ENCODE measurements at places on chromosomes 3 and 15.

GRCh38 chr15:91047545-91048199 lies 25.3 kb upstream of the VPS33B start:
- no peak for DNase-seq

DNA sequence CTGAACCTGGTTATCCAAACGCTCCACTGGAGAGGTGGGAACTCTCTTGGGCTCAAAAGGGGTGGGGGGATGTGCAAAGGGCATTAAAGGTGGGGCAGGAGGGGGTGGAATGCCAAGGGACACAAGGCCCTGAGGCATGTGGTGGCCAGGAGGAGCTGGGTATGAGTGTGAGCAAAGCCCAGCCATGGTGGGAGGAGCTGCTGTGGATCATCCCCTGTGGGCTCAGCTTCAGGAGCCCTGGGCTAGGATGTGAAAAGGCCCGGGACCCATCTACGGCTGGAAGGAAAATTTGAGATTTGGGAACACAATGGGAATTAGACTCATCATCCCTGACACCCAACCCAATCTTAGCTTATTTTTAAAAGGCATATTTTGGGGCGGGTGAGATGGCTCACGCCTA lies 33.3 kb downstream of the MGLL start:
- no peak for DNase-seq

DNA sequence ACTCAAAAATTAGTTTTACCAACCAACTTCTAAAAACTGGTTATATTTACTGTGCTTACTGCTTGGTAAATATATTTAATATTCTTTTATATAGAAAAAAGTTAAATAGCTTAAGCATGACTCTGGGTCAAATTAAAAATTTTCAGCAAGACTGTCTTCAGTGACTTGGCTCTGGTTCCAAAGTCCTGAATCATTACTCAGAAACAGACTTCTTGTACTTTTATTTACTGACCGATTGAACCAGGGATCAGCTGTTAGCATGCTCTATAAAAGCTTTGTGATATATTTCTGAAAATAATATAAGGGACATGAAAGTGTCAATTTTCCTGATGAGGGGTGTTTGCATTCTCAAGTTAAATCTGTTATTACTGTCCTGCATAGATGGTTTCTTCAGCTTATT lies 164.3 kb downstream of the MCTP2 start:
- DNase-seq = peak; percentile 2

DNA sequence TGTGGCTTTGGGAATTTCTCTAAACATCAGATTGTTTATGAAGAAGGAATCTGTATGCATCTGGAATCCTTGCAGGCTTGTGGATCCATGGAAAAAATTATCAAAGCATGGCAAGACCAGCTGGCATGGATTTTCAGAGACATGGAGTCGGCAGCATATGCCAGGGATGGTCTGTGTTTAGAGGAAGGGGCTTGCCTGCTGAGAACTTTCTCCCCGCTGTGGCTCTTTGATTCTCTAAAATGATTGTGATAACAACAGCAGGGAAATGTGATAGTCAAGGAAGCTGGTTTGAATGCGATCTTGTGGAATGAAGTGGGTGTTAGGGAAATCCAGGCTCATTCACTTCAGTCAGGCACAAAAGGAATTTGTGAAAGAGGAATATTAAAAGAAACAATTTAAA lies 245.7 kb upstream of the THRB start:
- no peak for DNase-seq

DNA sequence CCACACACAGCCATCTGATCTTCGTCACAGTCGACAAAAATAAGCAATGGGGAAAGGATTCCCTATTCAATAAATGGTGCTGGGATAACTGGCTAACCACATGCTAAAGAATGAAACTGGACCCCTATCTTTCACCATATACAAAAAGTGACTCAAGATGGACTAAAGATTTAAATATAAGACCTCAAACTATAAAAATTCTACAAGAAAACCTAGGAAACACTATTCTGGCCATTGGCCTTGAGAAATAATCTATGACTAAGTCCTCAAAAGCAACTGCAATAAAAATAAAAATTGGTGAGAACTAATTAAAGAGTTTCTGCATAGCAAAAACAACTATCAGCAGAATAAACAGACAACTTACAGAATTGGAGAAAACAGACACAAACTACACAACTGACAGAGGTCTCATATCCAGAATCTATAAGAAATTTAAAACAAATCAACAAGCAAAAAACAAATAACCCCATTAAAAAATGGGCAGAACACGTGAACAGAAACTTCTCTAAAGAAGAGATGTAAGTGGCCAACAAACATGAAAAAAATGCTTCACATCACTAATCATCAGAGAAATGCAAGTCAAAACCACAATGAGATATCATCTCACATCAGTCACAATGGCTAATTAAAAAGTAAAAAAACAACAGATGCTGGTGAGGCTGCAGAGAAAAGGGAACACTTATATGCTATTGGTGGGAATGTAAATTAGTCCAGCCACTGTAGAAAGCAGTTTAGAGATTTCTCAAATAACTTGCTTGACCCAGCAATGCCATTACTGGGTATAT lies 104.0 kb downstream of the NR1I2 start:
- DNase-seq = peak; percentile 26

- no peak for DNase-seq
These were observed 10.6 kb upstream of the OXSR1 start for GRCh38 chr3:38154625-38155255.

DNA sequence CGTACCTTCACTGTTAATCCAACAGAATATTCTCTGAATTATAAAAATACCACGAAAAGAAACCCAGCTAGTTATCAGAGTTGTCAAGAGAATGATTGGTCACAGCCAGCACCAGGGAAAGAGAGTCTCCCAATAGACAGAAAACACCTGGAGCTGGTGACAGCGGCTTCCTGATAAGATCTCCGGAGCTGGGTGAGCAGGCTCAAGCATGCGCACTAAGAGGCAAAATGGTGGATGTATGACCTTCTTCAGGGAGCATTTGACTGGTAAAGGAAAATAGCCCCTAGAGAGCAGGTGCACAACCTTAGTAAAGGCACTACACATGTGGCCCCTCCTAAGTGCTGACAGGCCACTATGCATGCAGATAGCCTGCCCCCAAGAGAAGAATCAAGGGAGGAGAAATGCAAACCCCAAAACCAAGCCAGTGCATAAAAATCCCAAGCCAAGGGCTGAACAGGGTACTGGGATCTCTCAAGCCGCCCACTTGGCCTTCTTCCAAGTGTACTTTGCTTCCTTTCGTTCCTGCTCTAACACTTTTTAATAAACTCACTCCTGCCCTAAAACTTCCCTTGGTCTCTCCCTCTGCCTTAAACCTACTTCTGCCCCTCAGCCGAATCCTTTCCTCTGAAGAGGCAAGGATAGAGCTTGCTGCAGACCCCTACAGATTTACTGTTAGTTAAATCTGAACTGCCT lies 93.2 kb downstream of the UACA start:
- DNase-seq = no peak

GRCh38 chr3:22239011-22239410 lies 488.0 kb upstream of the ZNF385D start:
- no peak for DNase-seq

DNA sequence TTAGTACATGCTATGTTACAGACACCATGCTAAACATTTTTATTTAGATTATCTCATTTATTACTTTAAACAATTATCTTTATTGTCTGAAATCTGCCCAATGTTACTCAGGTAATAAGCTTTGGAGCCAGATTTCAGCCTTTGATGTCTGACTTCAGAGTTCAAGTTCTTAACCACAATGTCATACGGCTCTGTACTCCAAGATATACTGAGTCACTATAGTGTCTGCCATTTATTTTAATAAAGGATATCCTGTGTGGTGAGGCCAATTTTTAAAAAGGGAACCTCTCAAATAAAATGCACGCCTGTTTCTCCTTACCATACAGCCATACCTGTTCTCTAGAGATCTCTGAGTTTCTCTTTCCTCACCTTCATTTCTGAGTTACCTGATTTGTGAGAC lies 193.1 kb downstream of the EPHA3 start:
- no peak for DNase-seq

GRCh38 chr15:96252148-96252547 lies 78.4 kb upstream of the NR2F2 start:
- DNase-seq = no peak

- DNase-seq = no peak
These were observed 105.3 kb downstream of the CD47 start for GRCh38 chr3:107985496-107985895.

GRCh38 chr3:158808697-158809096 lies 6.8 kb downstream of the MFSD1 start:
- peak; percentile 56 for DNase-seq

DNA sequence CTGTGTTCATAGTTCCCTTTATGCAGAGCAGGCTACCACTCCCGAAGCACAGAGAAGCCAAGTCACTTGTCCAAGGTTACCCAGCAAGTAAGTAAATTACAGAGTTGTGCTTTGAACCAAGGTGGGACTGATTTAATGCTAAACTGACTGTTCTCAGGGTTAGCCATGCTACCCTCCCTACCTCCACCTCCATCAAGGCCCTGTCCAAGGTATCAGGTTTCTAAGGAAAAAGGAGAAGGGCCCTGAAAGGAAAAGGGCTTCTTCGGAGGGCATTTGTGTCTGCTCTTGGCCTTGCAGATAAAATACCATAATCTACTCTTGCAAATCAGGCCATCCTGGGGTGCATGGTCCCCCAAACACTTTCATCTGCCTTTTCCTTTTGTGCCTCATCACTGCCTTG lies 288.1 kb upstream of the LRRFIP2 start:
- no peak for DNase-seq

GRCh38 chr3:194322678-194323211 lies 28.4 kb downstream of the CPN2 start:
- no peak for DNase-seq

- no peak for DNase-seq
These were observed 134.3 kb downstream of the NSMCE3 start for GRCh38 chr15:29135309-29135657.

GRCh38 chr3:140995881-140996280 lies 54.2 kb downstream of the SLC25A36 start:
- DNase-seq = no peak

GRCh38 chr3:143037867-143038266 lies 36.5 kb downstream of the U2SURP start:
- DNase-seq = no peak

GRCh38 chr3:58999134-58999773 lies 50.6 kb downstream of the CFAP20DC start:
- no peak for DNase-seq

DNA sequence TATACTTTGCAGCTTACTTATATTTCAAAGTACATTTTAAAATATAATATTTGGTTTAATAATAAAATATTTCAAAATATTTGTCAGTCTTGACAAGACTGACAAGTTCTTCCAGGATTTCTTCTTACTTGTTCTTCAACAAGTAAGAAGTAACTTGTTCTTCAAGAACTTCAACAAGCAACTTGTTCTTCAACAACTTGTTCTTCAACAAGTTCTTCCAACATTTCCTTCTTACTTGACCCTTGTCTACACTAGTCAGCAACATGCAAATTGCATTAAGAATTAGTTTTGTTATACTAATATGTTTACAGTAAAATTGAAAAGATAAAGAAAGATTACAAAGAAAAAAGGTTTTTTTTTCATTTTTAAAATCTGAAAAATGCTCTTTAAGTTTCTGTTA lies 731.7 kb downstream of the NSUN3 start:
- no peak for DNase-seq

DNA sequence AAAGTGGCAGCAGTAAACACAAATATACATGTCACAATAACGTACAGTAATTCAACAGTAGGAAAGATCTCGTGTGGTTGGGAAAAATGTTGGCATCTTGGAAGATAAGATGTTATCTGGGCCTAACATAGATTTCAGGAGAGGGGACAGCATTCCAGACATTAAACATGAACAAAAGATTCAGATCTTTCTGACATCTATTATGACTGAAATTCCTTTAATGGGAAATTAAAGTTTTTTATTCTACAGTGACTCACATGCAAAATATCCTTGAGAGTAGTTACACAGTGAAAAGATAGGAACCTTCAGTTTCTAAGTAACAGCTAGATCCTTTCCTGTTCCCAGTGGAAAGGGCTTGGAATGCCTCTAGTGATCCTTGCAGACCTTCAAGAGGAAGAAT lies 9.2 kb downstream of the NDUFB5 start:
- DNase-seq = peak; percentile 31

DNA sequence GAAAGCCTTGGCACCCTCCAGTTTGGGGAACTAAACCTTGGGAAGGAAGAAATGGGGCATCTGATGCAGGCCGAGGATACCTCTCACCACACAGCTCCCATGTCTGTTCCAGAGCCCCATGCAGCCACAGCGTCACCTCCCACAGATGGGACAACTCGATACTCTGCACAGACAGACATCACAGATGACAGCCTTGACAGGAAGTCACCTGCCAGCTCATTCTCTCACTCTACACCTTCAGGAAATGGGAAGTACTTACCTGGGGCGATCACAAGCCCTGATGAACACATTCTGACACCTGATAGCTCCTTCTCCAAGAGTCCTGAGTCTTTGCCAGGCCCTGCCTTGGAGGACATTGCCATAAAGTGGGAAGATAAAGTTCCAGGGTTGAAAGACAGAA lies 7.7 kb downstream of the MAP1A start:
- no peak for DNase-seq

DNA sequence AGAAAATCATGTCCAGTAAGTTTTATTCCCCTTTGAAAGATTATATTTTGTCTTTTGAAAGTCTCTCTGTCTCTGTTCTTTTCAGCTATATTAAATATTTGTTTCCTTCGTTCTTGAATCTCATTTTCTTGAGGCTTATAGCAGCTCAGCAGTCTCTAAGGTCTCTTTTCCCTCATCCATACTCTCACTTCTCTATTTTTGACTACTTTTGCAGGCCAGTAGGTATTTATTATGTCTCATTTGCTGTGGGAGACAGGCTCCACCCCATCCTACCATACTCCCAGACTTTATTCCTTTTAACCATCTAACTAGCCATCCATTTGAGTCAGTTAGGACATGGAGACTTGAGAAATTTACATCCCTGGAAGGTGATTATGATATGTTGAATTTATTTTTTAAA lies 71.0 kb downstream of the FILIP1L start:
- no peak for DNase-seq

DNA sequence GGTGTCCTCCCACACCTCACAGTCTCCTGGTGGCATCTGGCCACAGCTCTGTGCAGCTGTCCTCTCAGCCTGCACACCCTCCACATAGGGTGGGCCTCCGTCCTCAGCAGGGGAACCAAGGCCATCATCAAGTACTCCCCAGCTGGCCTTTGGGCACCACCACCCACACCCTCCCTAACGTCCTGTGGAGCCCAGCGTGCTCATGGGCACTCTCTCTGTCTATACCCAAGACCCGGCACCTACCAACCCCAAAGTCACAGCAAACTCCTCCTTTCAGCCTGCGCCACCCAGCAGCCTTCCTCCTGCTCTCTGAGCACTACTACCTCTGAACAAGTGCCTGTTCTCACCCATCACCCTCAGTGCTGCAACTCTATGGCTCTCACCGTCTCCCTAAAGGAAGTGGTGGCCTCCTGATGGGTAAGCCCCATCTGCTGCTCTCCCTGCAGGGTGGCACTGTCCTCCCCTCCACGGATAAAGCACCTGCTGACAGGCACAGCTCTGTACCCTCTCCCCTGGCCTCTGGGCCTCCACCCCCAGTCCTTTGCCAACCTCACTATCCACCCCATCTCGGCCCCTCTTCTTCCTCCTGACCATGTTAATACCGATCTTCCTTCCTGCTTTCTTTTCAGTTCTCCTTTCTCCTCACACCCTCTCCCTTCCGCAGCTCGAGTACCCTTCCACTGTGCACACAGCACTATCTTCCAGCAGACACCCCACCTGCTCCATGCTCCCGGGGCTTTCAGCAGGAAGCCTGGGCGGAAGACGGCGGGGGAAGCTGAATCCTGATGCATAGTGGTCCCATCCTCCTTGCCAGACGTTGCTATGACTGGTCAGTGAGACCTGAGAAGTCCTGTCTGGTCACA lies 31.5 kb downstream of the SLC41A3 start:
- no peak for DNase-seq
